ENCODE measurements at places on chromosomes 1 and 21. TPM values are rescaled to one million over a fixed set of nuclear protein-coding genes. Genes with fewer than 3 reads are reported as not detected.

DNA sequence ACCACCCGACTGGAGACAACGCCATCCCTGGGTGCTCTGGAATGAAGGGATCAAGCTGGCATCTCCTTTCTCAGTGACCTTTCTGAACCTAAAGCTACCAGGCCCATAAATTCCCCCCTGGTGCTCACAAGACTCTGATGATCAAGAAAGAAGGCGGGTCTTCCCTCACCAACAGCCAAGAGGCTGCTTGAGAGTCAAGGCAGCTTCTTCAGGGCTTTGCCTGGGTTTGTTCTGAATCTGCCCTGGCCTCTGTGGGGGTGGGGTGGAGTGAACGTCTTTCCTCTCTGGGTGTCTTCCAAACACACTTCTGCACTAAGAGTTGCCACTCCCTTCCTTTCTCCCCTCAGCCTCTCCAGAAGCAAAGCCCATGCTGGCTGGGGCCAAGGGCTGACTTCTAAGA, 36.1 kb downstream of the CD247 start:
- no peaks in the 10 kb centered on the region for H3K4me1 ChIP-seq
- no peak for ATAC-seq
- no peaks in the 10 kb centered on the region for H3K27me3 ChIP-seq
- H3K27ac ChIP-seq = no peak overlapping the region

- no peaks in the 10 kb centered on the region for H3K36me3 ChIP-seq
- no peaks in the 10 kb centered on the region for H3K27me3 ChIP-seq
- ATAC-seq = no peak
These were observed 208.8 kb downstream of the HMCN1 start for GRCh38 chr1:185942961-185943360.

- H3K27me3 ChIP-seq = no peaks in the 10 kb centered on the region
- no peak for ATAC-seq
These were observed 928 bp downstream of the TLCD4 start for GRCh38 chr1:95118067-95118499.

GRCh38 chr1:95409901-95410300, 175.9 kb downstream of the RWDD3 start:
- H3K27ac ChIP-seq = no peak overlapping the region
- H3K27me3 ChIP-seq = no peaks in the 10 kb centered on the region
- no peak overlapping the region for H3K4me3 ChIP-seq
- H3K36me3 ChIP-seq = no peaks in the 10 kb centered on the region

DNA sequence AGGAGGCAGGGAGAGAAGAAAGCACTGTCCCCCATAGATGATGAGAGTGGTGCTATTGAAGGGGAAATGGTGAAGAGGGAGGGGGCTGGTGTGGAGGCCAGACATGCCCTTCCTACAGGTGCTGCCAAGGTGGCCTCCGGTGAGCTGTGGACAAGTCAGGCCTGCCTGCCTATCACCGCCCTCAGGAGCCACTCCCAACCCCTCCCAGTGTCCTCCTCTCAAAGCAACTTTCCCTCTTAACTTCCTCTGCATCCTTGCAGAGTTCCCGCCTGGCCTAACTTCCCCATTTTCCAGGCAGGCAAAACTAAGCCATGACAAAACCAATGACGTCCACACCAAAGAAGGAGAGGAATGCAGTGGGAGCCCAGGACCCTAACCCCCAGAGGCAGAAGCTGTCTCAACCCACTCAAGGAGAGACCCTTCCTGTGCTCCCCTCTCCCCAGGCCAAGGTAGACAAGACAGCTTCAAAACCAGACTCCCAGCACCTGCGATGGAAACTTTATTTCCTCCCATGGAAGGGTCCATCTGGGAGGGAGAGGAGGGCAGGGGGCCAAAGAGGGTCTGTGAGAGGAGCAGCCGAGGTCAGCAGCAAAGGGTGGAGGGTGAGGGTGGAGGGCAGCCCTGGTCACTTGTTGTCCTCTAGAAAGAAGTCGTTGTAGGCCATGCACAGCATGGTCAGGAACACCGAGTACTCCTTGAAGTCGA, 1.0 kb upstream of the S100A6 start:
- H3K27me3 ChIP-seq = no peaks in the 10 kb centered on the region
- H3K4me3 ChIP-seq = no peak overlapping the region
- H3K4me1 ChIP-seq = peaks cover 50% of the 10 kb centered on the region

DNA sequence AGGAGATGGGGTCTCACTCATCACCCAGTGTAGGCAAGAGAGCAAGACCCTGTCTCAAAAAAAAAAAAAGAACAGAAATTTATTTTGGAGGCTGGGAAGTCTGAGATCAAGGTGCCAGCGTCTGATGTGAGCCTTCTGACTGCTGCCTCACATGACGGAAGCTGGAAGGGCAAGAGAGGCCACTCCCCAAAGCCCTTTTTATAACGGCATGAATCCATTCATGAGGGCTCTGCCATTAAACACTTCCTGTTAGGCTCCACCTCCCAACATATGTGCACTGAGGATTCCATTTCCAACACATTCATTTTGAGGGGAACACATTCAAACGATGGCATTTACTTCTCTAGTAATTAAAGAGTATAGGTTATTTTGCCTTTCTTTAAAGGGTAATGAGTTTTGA, 50.9 kb upstream of the C1orf198 start:
- no peak overlapping the region for H3K4me3 ChIP-seq
- H3K27ac ChIP-seq = no peak overlapping the region
- H3K36me3 ChIP-seq = no peaks in the 10 kb centered on the region

- no peaks in the 10 kb centered on the region for H3K27me3 ChIP-seq
- no peaks in the 10 kb centered on the region for H3K4me1 ChIP-seq
- H3K4me3 ChIP-seq = no peak overlapping the region
- peak overlapping the region; percentile 58 for H3K27ac ChIP-seq
- H3K36me3 ChIP-seq = no peaks in the 10 kb centered on the region
These were observed 59.9 kb downstream of the C1orf198 start for GRCh38 chr1:230808281-230808872.

GRCh38 chr1:205804605-205805004, 8.4 kb downstream of the SLC41A1 start:
- ATAC-seq = no peak
- H3K4me1 ChIP-seq = peaks cover 18% of the 10 kb centered on the region
- H3K36me3 ChIP-seq = peaks cover 21% of the 10 kb centered on the region
- H3K27ac ChIP-seq = no peak overlapping the region
- H3K4me3 ChIP-seq = no peak overlapping the region
- no peaks in the 10 kb centered on the region for H3K27me3 ChIP-seq

- H3K4me3 ChIP-seq = no peak overlapping the region
- no peak overlapping the region for H3K27ac ChIP-seq
- no peaks in the 10 kb centered on the region for H3K4me1 ChIP-seq
- no peaks in the 10 kb centered on the region for H3K36me3 ChIP-seq
These were observed 26.1 kb downstream of the PROK1 start for GRCh38 chr1:110477041-110477440.

- H3K27ac ChIP-seq = no peak overlapping the region
- H3K36me3 ChIP-seq = no peaks in the 10 kb centered on the region
- no peaks in the 10 kb centered on the region for H3K4me1 ChIP-seq
These were observed 330.6 kb downstream of the DUSP10 start for GRCh38 chr1:221411283-221411682.

- H3K4me3 ChIP-seq = no peak overlapping the region
- no peaks in the 10 kb centered on the region for H3K27me3 ChIP-seq
- no peaks in the 10 kb centered on the region for H3K36me3 ChIP-seq
- no peak overlapping the region for H3K27ac ChIP-seq
- H3K4me1 ChIP-seq = no peaks in the 10 kb centered on the region
- no peak for ATAC-seq
These were observed 117.7 kb downstream of the FGGY start for GRCh38 chr1:59414406-59415133.

DNA sequence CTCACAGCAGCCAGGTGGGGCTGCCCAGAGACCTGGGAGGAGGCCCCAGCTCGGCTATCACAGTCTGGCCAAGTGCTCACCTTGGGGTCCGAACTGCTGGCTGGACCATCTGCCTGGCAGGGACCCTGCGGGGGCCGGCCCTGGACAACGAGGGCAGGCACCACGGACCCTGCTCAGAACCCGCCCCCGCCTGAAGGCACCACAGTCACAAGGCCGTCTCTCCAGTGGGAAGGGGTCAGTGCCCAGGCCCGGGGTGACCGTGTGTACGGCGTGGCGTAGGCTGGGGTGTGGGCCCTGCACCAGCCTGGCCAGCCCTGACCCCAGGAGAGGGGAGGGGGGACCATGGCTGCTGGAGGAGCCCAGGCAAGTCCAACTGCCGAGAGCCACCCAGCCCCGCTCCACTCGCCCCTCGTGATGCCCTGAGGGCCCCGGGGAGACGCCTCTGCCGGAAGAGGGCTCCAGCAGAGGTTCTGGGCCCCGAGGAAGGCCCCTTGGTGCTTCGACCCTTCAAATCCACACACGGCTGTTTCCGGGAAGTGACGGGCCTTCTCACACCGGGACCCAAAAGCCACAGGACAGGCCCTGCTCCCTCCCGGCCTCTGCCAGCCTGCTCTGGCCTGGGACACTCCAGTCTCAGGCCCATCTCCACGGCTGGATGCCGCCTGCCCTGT, 11.2 kb upstream of the RNF223 start:
- no peak overlapping the region for H3K27ac ChIP-seq
- H3K4me1 ChIP-seq = peaks cover 2% of the 10 kb centered on the region
- no peak overlapping the region for H3K4me3 ChIP-seq
- no peaks in the 10 kb centered on the region for H3K27me3 ChIP-seq

DNA sequence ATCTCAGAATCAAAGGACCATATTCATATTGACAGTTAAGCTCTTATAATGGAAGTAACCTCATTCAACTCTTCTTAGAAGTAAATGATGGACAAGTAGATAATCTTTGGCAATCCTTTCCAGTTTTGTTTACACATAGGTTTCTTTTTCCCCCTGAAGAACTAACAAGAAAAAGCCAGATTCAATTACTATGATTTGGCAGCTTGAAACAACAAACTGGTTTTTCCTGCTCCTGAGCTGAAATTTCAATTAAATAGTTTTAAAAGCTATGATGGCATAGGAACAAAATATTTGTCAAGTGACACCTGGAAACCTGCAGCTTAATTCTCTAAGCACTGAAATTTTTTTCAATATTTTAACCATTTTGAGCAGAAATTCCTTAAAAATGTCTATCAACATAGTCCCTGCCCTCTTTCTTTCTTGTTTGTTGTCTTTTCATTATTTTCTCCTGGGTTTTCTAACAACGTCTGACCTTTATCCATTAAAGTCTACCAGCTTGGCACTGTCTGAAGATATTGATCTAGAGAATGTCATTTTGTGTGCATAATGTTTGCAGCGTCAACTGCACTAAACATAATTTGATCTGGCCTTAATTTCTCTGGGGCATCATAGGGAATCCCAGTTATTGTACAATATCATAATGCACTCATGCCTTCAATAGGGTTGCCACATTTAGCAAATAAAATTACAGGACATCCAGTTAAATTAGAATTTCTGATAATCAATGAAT, 4.0 kb upstream of the SLC35A3 start:
- H3K27ac ChIP-seq = no peak overlapping the region
- H3K4me1 ChIP-seq = no peaks in the 10 kb centered on the region
- H3K36me3 ChIP-seq = no peaks in the 10 kb centered on the region
- no peaks in the 10 kb centered on the region for H3K27me3 ChIP-seq
- ATAC-seq = no peak

DNA sequence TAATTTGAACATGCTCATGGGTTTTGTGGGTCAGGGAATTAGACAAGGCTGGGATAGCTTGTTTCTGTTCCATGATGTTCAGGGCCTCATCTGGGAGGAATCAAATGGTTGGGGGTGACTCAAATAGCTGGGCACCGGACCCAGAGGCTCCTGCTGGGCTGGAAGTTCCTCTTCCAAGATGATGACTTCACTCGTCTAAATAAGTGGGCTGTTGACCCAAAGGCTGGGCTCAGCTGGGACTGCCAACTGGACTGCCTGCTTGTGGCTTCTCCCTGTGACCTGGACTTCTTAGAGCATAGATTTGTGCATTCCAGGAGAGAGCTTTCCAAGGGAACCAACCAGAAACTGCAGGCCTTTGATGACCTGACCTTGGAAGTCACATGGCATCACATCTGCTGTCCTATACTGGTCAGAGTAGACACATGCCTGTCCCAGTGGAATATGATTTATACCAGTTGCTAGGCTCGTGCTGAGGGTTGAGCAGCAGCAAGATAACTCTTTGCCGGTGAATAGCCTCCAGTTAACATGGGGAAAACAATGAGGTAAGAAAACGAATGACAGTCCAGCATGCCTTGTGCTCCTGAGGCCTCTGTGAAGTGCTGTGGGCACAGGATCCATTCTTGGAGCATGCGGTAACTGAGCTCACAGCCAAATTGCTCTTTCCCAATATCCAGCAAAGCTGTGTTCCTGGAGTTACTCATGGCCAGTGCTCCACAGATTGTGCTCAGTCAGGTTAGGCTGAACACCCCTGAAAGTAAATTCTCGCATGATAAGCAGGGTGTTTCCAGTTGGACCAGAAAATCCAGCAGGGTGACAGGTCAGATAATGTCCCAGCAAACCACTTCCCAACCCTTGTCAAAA, 272.9 kb upstream of the TMEM51 start:
- no peaks in the 10 kb centered on the region for H3K4me1 ChIP-seq
- peaks cover 18% of the 10 kb centered on the region for H3K27me3 ChIP-seq
- ATAC-seq = peak; percentile 72
- no peak overlapping the region for H3K27ac ChIP-seq
- H3K4me3 ChIP-seq = no peak overlapping the region
- no peaks in the 10 kb centered on the region for H3K36me3 ChIP-seq

GRCh38 chr1:228702433-228702832, 32.8 kb upstream of the RHOU start:
- H3K4me3 ChIP-seq = no peak overlapping the region
- H3K36me3 ChIP-seq = no peaks in the 10 kb centered on the region
- no peak for ATAC-seq
- no peaks in the 10 kb centered on the region for H3K27me3 ChIP-seq

- H3K36me3 ChIP-seq = no peaks in the 10 kb centered on the region
- no peak for ATAC-seq
- H3K4me1 ChIP-seq = no peaks in the 10 kb centered on the region
- H3K27ac ChIP-seq = no peak overlapping the region
- H3K27me3 ChIP-seq = no peaks in the 10 kb centered on the region
These were observed 56.2 kb downstream of the NTNG1 start for GRCh38 chr1:107196973-107197562.

DNA sequence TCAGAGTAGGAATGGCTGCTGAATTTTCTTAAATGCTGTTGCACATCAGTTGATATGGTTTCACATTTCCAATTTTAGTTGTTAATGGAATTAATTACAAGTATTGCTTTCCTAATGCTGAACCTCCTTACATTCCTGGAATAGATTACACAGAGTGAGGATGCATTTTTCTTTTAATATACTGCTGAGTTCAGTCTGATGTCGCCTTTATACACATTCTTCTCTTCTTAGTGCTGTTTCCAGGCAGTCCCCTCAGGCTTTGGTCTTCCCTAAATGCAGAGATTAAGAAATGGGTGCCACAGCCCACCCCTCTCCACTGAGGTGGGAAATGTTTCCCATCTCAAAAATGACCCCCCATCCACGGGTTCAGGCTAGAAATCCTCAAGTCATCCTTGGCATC, 6.7 kb upstream of the TSPEAR start:
- H3K36me3 ChIP-seq = no peaks in the 10 kb centered on the region
- no peak for ATAC-seq
- no peak overlapping the region for H3K4me3 ChIP-seq
- no peaks in the 10 kb centered on the region for H3K4me1 ChIP-seq
- H3K27ac ChIP-seq = no peak overlapping the region

Gene TAGLN2
- 239 TPM for total RNA-seq

Gene ROR1
- total RNA-seq = 6.0 TPM

Gene NMNAT2
- 0.93 TPM for total RNA-seq

Gene RIPK4
- total RNA-seq = 0.93 TPM

All from gastroesophageal sphincter (tissue), 4 donors.